Hindlimb muscle (tissue), 1 donor: ENCODE measurements at places on chromosomes 3 and 15. TPM values are rescaled to one million over a fixed set of nuclear protein-coding genes. Genes with fewer than 3 reads are reported as not detected.

THPO gene
- polyA plus RNA-seq, result 2.5 TPM

DNA sequence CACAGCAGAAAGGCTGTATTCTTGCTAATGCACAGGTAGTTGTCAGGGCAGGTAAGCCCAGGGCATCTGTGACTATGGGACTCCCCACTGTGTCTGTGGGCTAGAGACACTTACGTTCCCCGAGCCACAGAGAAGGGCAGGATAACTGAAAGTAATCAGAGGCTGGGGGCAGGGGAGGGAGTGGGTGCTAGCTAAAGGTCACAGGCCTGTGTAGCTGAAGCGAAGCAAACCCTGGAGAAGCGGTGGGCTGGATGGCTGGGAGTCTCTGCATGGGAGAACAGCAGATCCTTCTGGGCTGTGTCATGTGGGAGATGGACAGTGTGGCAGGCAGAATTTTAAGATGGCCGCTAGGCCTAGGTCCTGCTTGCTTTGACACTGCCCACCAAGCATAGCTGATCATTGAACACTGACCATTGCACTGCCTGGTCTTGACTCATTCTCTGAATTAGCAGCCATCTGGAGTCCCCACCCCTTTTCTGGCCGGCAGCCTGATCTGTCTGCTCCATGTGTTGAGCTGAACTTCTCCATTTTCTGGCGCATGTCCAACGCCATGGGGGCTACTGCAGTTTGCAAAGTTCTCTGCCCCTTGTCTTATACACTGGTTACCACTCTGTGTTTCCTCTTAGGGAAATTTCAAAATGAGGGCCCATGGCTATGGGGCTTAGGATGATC, 110.0 kb downstream of the DGKG start:
- no peak for DNase-seq

DNA sequence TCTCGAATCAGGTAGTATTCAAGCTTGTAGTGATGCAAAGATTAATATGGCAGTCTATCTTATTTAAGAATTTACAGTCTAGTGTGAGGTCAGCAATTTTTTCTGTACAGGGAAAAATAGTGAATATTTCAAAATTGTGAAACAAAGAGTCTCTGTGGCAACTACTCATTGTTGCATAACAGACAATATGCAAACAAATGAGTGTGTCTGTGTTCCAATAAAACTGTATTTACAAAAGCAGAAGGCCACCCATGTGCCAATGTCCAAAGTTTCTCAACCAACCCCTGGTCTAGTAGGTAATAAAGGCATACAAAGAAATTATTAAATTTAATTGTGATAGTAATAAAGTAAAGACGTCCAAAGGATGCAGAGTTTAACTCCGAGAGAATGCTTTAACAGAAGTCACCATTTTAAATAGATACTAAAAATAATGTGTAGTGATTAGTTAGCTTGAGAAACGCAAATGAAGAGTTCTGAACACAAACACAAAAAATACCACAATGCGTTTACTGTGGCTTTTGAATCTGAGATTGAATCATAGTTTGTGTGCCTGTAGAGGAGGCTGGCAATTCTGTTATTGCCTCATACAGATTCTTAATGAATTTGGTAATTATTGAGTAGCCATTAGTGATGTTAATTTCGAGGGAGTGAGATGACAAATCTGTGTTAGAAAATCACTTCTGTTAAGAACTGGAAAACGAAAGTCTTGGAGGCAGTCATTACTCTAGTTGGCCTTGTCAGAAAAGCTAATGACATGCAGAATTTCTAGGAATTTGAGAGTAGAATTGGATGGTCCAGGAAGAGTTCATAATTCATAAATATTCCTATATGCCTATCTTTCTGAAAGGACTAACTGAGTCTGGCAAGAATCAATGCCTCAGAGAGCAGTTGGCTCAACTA, 48.7 kb downstream of the CADM2 start:
- no peak for DNase-seq

GRCh38 chr3:65831733-65832425, 206.8 kb downstream of the MAGI1 start:
- no peak for DNase-seq

GRCh38 chr15:41568350-41569017, 9.5 kb downstream of the TYRO3 start:
- no peak for DNase-seq

DNA sequence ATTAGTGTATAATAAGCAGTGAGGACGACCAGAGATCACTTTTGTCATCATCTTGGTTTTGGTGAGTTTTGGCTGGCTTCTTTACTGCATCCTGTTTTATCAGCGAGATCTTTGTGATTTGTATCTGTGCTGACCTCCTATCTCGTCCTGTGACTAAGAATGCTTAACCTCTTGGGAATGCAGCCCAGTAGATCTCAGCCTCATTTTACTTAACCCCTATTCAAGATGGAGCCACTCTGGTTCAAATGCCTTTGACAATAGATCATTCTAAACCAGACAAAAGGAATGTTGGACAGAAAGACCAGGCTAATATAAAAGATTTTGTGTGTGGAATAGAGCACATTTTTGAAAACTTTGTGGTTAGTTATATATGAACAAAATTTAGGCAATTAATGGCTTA, 618.5 kb upstream of the BCHE start:
- DNase-seq, result no peak

- DNase-seq, result no peak
These were observed 216.8 kb downstream of the RPLP1 start for GRCh38 chr15:69669446-69669845.

GRCh38 chr15:55588070-55588814, at the start of gene PYGO1:
Gene PYGO1, minus strand, starts transcription at chr15:55588345. Its CDS starts 462 bp downstream, at chr15:55587883.
- peak; percentile 73 for DNase-seq
